A549 treated with RU486 at 1 μM for 4 hours (cell line): ENCODE measurements at places on chromosomes 13 and 19. TPM values are rescaled to one million over a fixed set of nuclear protein-coding genes. Genes with fewer than 3 reads are reported as not detected.

Gene OR10H1
- not detected in 5 replicates for total RNA-seq

Gene GJB6
- total RNA-seq = not detected in 5 replicates

Gene WTIP
- 22.5 to 33.9 TPM (median 29.7 TPM) in 5 replicates for total RNA-seq

Gene FCAR
- not detected in 5 replicates for total RNA-seq

Gene FFAR3
- not detected in 5 replicates for total RNA-seq

Gene CYP2A7
- not detected in 5 replicates for total RNA-seq

Gene GRIN3B
- 1.5 to 3.3 TPM (median 2.7 TPM) in 5 replicates for total RNA-seq

Gene CACNA1A
- total RNA-seq = 0.07 to 0.37 TPM (median 0.25 TPM) in 4 of 5 replicates, not detected in the other

Gene ARHGAP45
- 0.93 to 2.5 TPM (median 2.2 TPM) in 5 replicates for total RNA-seq

Gene UBE2S
- 361 to 580 TPM (median 509 TPM) in 5 replicates for total RNA-seq

Gene NRTN
- total RNA-seq = 0.37 to 0.89 TPM (median 0.58 TPM) in 5 replicates

Gene ZNF709
- 0.05 TPM in 1 of 5 replicates, not detected in the others for total RNA-seq

Gene ZNF571
- 0.92 to 2.4 TPM (median 1.0 TPM) in 5 replicates for total RNA-seq

Gene PINLYP
- 0.22 to 0.74 TPM (median 0.29 TPM) in 4 of 5 replicates, not detected in the other for total RNA-seq

Gene OR7D2
- total RNA-seq = not detected in 5 replicates

Gene ABCA7
- 4.0 to 10.7 TPM (median 9.8 TPM) in 5 replicates for total RNA-seq

Gene KLHL1
- total RNA-seq = not detected in 5 replicates

Gene ADAMTSL5
- 2.6 to 3.8 TPM (median 2.8 TPM) in 5 replicates for total RNA-seq

Gene IFNL2
- total RNA-seq = not detected in 5 replicates

Gene EDNRB
- not detected in 5 replicates for total RNA-seq

Gene CYSLTR2
- not detected in 5 replicates for total RNA-seq
